ENCODE measurements at places on chromosomes 12 and 14.

- DNase-seq: no peak
Observed at GRCh38 chr12:41907550-41907949, 237.1 kb downstream of the GXYLT1 start.

GRCh38 chr12:114638790-114639435 lies 45.1 kb downstream of the TBX3 start:
- DNase-seq: no peak

GRCh38 chr14:96064866-96065265 lies 25.7 kb downstream of the C14orf132 start:
- DNase-seq: no peak

- peak; percentile 64 for DNase-seq
Observed at GRCh38 chr12:77830583-77831351, at the start of gene NAV3. Gene NAV3 (plus strand): TSS chr12:77830894. CDS start chr12:77831462, 568 bp downstream.

DNA sequence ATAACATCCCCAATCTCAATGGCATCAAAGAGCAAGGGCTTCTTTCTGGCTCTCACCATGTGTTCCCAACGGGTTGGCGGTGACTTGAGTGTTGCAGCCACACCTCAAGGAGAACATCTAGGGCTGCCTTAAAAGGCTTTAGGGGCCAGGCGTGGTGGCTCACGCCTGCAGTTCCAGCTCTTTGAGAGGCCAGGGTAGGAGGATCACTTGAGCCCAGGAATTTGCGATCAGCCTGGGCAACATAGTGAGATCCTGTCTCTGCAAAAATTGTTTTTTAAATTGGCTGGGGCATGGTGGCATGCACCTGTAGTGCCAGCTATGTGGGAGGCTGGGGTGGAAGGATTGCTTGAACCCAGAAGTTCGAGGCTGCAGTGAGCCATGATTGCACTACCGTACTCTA lies 14.9 kb downstream of the RFLNA start:
- DNase-seq: no peak

DNA sequence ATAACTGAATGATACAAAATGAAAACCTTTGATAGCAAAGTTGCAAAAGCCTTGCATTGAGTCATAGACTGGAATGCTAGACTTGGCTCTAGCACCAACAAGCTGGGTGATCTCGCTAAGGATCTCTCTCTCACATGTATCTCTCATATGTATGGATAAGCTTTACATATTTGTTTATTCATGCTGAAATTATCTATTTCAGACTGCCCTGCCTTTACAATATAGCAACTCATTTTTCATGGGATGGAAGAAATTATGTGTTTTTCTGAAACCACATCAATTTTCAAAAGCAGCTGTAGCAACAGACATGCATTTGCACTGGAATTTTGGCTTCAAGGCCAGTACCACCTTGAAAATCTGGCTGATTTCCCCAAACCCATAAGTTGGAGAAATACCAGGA lies 11.4 kb downstream of the RERG start:
- peak; percentile 43 for DNase-seq

DNA sequence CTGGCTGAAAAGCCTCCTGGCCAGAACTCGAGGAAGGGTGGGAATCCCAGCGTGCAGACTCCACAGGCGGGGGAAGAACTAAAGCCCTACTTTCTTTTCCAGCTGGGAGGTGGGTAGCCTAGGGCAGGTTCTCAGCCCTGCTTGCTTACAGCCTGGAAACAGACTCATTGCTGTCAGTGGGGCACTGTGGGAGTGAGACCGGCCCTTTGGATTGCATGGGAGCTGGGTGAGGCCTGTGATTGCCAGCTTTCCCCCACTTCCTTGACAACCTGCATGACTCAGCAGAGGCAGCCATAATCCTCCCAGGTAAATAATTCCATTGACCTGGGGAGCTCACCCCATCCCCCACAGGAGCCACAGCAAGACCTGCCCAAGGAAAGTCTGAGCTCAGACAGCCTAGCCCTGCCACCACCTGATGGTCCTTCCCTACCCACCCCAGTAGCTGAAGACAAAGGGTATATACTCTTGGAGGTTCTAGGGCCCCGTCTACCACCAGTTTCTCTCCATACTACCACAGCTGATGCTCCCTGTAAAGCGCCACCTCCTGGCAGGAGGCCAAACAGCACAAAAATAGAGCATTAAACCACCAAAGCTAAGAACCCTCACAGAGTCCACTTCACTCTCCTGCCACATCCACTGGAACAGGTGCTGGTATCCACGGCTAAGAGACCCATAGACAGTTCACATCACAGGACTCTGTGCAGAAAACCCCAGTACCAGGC lies 294.1 kb downstream of the SEC23A start:
- no peak for DNase-seq

- DNase-seq: peak; percentile 52
Observed at GRCh38 chr14:64841121-64841651, 38.5 kb downstream of the SPTB start.

DNA sequence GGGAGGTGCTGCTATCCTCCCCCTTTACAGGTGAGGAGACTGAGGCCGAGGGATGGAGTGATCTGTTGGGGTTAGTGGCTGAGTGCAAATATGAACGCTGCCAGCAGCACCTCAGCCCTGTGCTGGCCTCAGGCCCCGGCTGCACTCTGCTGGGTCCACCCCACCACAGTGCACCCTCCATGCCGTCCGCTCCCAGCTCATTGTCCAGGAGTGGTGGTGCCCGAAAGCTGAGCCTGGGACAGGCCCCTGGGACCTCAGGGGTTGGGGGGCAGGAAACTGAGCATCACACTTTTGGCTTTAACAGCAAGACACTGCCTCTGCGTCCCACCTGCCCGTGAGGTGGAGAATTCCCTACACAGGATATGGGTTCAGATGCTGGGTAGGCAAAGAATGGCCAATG lies 31.5 kb upstream of the FBRSL1 start:
- DNase-seq: no peak

GRCh38 chr14:34179727-34180126 lies 228.9 kb upstream of the EGLN3 start:
- DNase-seq: no peak

DNA sequence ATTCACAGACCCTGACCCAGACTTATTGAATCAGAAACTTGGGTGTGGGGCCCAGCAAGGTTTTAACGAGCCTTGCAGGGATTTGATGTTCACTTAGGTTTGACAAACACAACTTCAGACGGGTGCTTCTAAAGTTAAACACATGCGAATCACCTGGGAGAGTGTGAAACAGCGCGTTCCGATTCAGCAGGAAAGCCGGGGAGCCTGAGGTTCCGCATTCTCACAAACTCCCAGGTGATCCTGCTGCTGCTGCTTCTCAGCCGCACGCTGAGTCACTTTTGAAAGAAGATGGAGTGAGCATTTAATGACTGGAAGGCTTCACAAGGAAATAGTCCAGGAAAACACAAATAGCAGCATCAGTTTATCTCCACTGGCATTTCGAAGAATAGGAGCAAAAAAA lies 44.2 kb upstream of the DDX11 start:
- DNase-seq: no peak

GRCh38 chr14:93688239-93688666 lies 100.0 kb downstream of the PRIMA1 start:
- no peak for DNase-seq

GRCh38 chr14:101196051-101196712 lies 292.7 kb upstream of the RTL1 start:
- DNase-seq: no peak

DNA sequence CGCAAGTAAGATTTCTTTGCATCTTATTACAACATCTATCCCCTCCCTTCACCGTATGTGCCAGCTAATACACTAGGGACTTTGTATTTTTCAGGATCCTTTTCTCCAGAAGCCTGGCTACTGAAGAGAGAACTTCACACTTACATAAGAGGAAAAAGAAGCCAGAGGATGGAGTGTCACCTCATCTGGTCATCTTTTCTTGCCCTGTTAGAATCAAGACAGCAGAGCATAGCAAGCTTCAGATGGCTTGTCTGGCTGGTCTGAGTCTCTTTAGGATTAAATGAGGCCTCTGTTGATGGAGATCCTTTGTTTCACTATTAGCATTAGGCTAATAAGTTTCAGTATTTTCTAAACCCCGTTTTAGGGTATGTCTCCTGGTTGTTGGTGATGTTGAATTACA lies 14.4 kb upstream of the AACS start:
- no peak for DNase-seq

- no peak for DNase-seq
Observed at GRCh38 chr12:48796976-48797375, 8.1 kb upstream of the ADCY6 start.

DNA sequence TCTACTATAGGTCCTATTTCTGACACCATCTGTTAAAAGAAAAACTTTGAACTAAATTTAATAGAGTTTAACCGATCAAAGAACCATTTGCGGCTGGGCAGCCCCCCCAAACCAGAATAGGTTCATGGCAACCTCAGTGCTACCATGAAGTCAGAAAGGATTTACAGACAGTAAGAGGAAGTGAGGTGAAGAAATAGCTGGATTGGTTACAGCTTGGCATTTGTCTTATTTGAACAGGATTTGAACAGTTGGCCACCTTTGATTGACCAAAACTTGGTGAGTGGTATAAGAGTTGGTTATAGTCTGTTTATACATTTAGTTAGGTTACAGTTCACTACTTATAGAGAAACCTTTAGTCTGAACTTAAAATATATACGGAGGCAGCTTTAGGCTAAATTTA lies 88.9 kb downstream of the TXNDC16 start:
- DNase-seq: no peak

DNA sequence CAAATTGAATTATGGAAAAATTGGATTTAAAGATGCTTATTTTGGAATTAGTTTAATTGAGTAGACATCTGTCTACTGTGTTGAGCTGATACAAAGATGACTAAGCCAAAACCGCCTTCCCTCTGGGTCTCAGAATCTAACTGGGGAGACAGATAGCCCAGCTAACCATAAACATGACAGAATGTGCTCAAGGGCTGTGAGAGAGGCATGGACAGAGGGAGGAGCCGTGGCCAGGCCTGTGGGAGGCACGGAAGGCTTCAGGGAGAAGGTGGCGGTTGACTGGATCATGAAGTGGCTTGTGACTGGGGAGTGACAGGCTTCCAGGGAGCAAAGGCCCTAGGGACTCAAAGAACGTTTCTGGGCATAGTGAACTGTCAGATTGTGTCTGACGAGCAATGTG lies 74.6 kb downstream of the DACT1 start:
- peak; percentile 37 for DNase-seq

DNA sequence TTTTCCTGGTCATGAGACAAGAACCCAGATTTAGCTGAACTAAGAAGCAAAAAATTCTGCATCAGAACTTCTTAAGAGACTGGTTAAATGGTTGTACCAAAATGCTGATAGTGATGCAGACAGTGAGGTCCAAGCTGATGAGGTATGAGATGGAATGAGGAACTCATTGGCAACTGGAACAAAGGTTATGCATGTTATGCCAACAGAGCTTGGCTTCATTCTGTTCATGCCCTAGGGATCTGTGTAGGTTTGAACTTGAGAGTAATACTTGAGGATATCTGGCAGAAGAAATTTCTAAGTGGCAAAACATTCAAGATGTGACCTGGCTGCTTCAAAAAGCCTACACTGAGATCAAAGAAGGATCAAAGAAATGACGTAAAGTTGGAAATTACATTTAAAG lies 398.0 kb downstream of the FSCB start:
- no peak for DNase-seq

- no peak for DNase-seq
Observed at GRCh38 chr14:65192686-65193085, 90.4 kb upstream of the MAX start.

DNA sequence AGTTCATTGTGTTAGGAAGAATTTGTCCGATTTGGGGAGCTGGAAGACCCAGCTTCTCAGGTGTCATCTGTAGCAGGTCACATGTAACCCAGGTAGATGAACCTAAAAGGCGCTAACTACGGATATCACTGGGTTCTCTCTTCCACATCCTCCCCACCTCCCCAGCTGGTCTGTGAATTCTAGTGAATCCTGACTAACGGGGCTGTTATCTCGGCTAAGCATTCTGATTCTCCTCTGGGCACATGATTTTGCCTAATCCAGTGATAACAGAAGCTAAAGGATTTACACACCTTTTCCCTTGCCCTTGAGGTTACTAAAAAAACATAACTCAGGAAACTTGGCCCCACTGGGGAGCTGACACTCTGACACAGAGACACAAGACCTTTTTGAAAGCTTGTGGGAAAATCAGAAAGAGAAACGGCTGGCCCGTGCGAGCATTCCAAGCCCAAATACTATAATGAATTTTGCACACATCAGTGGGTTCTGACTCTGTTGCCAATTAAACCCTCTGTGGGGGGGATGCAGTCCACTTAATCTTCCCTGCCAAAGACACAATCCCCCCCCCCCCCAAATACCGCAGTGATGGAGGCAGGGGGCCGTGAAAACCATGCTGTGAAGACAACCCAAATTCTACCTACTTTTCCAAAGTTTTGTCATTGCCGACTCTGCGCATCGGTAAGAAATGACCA lies 81.0 kb upstream of the FZD10 start:
- no peak for DNase-seq

DNA sequence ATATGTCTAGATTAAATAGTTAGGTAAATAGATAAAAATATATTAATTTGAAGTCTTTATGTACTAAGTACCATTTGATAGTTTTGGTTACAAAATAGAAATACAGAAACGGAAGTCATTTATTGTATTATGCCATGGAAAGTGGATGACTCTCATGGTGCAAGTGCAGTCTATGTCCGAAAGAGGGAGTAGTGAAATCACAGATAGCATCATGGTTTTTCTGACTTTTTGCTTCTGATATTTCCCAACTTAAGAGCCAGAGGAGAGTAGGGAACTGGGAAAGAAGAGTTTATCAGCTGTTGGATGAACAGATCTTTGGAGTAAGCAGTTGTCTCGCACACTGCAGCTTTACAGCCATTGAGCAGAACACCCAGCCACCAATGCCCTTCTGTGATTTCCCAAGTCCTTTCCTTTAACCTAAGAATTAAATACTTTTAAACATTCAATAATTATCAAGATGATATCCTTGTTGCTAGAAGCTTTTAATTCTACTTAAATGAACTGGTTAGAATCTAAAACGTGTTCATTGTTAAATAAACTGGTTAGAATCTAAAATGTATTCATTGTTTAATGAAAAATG lies 18.4 kb upstream of the SRGAP1 start:
- peak; percentile 82 for DNase-seq

GRCh38 chr14:80310938-80311750 lies 99.8 kb upstream of the DIO2 start:
- DNase-seq: peak; percentile 10

GRCh38 chr12:3200814-3201233 lies 123.6 kb downstream of the TSPAN9 start:
- DNase-seq: no peak

- DNase-seq: peak; percentile 18
Observed at GRCh38 chr14:89276424-89276975, 140.5 kb downstream of the FOXN3 start.

DNA sequence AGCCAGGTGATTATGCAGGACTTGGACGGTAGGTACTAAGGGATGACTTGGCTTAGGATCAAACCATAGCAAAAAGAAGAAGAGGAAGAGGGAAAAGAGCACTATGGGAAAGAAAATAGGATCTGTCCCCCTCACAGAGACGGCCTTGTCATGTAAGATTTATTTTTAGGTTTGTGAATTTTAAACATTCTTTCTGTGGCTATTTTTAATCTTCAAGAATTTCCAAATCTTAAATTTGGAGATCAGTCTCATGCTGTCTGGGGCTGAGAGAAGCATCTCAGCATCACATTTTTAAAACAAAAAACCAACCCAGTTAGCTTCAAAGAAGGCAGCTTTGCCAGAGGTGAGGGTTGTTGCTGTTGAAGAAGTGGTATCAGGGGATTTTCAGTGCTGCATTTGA lies 52.6 kb upstream of the STRN3 start:
- no peak for DNase-seq
